Neural crest cell (in vitro differentiated cells): ENCODE measurements at places on chromosomes 16 and 17. TPM values are rescaled to one million over a fixed set of nuclear protein-coding genes. Genes with fewer than 3 reads are reported as not detected.
A peak's percentile ranks its signal among the peaks of the same experiment; 100 is the strongest.

The ST6GALNAC2 gene
- total RNA-seq = 4.5 and 5.1 TPM in 2 replicates

The RAB34 gene
- 83.5 and 87.4 TPM in 2 replicates for total RNA-seq

The ITGAX gene
- total RNA-seq = not detected in 2 replicates

The CHTF18 gene
- 156 and 169 TPM in 2 replicates for total RNA-seq

The KRTAP17-1 gene
- total RNA-seq = not detected in 2 replicates

The CHST4 gene
- total RNA-seq = not detected in 2 replicates

The CLDN6 gene
- 0.47 and 0.55 TPM in 2 replicates for total RNA-seq

The TNFSF12 gene
- total RNA-seq = 4.1 and 5.4 TPM in 2 replicates

The RND2 gene
- total RNA-seq = 15.3 and 17.8 TPM in 2 replicates

The CTRL gene
- 2.5 and 3.0 TPM in 2 replicates for total RNA-seq

The ARSG gene
- 5.0 and 6.2 TPM in 2 replicates for total RNA-seq

The KREMEN2 gene
- 1.0 TPM in 2 replicates for total RNA-seq

The MFAP4 gene
- 0.26 and 0.43 TPM in 2 replicates for total RNA-seq

The TP53TG3 gene
- total RNA-seq = not detected in 2 replicates

DNA sequence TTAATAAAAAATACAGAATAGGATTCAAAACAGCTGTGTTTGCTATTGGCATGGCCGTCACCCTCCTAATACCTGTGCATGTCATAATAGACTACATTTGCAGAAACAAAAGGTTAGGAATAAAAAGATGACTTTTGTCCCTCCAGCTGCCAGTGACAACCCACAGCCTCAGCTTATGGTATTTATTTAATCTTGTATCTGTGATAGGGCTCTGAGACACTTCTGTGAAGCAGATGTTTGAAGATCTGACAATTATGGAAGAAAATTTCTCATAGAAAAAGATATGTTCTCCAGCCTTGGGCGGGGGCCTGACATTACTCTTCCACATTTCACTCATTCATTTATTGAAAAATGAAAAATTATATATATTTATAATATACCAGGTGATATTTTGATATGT is 62.2 kb downstream of the PITPNC1 start:
- DNase-seq = no peak

DNA sequence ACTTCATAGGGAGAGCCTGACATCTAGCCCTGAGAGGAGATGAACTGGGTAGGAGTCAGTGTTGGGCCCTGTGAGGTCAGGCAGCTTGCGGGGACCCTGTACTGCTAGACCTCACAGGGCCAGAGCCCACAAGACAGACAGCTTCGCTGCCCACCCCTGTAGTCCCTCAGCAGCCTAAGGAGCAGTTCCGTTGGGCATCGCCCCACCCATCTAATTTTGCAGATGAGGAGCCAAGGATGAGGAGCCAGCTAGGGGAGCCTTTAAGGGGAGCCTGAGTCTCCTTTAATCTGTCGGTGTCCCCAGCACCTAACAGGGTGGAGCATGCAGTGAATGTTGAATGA is 755 bp upstream of the TUFM start:
- no peak for DNase-seq

GRCh38 chr16:24753437-24753836 is 24.0 kb downstream of the TNRC6A start:
- no peak for DNase-seq

DNA sequence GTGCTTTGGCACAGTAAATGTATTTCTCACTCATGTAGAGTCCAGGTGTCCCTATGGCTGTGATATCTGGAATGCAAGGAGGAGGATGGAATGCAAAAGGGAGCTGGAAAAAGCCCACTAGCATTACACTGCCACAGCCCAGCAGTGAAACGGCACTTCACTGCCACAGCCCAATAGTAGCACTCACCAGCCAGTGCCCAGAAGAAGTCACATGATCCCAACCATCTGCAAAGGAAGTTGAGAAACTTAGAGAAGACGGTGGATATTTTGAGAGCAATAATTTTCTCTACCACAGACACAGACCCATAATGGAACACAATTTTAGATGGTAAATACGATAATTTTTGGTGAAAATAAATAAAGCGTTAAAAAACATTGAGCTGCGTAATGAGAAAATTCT is 51.8 kb downstream of the C16orf82 start:
- no peak for DNase-seq

DNA sequence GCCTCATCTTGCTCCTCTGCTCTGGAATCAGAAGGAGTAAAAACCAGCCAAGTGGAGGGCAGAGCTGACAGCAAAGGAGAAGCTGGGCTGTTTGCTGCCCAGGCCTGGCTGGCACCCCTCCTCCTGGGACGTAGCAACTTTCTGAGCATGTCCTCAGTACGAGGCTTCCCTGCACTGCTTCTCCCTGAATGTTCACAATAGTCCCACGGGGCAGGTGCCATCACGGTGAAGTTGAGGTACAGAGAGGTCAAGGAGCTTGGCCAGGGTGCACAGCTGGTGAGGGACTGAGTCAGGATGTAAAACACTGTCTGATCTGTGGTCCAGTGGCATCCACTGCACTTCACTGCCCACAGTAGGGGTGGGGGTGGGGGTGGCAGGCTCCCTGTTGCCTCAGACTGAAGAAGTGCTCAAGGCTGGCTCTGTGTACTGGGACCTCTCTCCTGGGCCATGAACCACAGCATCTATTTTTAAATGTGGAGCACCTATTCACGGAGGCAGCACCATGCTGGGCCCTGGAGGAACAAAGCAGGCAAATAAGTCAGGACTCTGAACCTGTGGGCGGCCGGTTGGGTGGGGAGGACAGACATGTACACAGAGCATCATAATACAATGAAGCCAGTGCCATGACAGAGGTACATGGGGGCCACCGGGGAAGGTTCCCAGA is 369.5 kb downstream of the SEC14L1 start:
- no peak for DNase-seq

- DNase-seq = no peak
These were observed 434.5 kb downstream of the SHISA9 start for GRCh38 chr16:13335879-13336278.

GRCh38 chr16:22240023-22240710 is 34.1 kb downstream of the EEF2K start:
- no peak for DNase-seq

- DNase-seq = no peak
These were observed 27.9 kb upstream of the C16orf95 start for GRCh38 chr16:87344931-87345631.

- DNase-seq = no peak
These were observed 971 bp downstream of the MINK1 start for GRCh38 chr17:4833941-4834680.

DNA sequence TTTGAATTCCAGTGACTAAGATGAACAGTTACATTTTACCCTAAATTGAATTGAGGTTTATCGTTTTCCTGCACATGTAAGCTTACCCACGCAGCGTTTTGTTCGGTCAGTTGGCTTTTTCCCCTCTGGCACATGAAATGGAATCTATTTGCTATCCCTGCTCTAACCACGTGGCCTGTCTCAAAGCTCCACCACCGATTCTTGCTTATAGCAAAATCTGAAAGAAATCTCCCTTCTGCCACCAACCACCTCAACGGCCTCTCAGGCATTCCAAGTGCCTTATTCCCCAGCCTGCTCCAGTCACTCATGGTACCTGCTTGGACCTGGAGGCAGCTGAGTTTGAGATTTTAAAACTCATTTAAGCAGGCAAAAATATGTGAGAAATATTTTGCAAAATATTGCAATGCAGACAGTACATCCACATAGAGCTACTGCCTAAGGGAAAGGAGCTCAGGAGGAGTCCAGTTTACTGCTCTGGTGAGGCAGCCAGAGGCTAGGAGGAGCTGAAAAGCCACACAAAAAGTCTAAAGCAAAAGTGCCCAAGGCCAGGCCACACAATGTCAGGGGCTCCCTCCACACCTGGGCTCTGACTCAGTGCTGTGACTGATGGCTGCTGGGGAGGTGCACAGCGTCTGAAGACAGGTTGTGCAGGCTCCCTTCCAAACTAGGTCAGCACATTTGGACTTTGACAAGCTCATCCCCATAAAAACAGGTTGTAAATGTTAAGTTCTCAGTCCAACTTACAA is 26.4 kb downstream of the ARHGAP17 start:
- no peak for DNase-seq

DNA sequence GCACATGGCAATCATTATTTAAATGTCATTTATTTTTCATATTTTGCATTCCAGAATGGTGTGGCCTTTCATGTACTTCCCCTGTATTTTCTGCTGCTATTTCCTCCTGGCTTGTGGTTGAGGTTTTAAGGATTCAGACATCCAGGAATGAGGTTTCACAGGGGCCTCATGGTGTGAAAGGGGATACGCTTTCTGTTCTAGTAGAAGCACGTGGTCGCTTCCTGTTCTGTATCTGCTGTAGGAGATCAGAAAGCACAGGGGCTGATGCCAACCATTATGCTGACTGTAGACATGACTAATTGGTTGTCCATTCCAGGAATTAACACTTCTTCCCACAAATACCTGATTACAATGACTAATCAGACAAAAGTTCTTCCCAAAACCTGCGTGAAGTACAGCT is 405.9 kb downstream of the SHISA9 start:
- no peak for DNase-seq

DNA sequence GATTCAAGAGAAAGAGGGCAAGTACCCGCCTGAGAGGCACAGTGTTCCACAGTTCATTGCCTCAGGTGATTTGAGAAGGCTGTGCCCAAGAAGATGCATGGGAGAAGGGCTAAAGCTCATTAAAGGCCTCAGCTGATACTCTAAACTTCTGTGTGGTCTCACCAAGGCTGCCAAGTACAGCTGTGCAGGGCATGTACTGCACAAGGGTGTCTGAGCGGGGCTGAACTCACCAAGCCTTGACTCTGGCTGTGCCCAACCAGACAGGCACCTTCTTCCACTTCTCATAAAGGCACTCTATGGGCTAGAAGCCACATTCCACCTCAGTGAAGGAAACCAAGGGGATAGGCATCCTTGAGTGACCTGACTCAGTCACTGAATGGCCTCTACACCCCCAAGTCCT is 12.7 kb downstream of the LRRC75A start:
- DNase-seq = no peak

- no peak for DNase-seq
These were observed 6.7 kb upstream of the LPO start for GRCh38 chr17:58231641-58232040.

DNA sequence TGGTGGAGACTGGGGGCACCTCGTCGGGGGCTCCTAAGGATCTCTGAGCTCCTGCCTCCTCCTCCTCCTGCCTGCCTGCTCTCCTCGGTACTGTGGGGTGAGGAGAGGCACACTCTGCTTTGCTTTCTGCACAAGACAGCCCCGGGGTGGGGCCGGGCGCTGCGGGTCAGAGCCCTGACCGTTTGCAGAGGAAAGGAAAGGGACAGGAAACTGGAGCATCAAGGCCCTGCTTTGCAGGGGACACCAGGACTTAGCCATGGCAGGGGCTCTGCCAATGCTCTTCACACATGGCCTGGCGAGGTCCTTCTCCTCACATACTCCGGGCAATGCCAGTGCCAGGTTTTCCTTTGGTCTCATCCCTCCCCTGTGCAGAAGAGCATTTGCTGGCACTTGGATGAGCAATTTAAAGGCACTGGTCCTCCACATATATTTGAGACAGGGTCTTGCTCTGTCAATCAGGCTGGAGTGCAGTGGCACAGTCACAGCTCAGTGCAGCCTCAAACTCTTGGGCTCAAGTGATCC is 23.8 kb upstream of the DOC2B start:
- no peak for DNase-seq

DNA sequence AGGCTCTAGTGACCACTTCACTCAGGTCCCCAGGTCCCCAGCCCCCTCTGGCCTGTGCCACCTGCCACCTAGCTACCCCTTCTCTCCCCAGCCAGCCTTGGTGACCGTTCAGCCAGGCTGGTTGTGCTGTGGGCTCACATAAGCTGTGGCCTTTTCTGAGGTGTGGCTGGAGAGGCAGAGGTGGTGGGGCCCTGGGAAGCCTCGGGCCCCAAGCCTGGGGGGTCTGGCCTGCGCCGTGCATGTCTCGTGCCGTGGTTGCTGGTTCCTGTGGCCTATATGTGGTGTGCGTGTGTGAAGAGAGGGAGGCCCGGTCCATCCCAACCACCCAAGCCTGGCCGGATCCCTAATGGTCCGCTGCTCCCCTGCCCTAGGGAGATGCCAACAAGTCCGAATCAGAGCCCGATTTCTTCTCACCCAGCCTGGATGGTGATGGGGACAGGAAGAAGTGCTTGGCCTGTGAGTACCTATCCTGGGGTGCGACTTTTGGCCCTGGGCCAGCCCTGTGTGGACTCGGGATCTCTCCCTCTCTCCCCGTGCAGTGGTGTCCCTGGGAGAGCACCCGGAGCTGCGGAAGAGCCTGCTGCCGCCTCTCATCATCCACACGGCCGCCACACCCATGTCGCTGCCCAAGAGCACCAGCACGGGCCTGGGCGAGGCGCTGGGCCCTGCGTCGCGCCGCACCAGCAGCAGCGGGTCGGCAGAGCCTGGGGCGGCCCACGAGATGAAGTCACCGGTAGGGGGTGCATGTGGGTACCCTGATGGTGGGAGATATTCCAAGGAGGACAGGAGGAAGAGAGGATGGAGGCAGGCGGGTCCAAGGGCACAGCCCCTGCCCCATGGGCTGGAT is 35.9 kb downstream of the CACNA1G start:
- peak; percentile 40 for DNase-seq

DNA sequence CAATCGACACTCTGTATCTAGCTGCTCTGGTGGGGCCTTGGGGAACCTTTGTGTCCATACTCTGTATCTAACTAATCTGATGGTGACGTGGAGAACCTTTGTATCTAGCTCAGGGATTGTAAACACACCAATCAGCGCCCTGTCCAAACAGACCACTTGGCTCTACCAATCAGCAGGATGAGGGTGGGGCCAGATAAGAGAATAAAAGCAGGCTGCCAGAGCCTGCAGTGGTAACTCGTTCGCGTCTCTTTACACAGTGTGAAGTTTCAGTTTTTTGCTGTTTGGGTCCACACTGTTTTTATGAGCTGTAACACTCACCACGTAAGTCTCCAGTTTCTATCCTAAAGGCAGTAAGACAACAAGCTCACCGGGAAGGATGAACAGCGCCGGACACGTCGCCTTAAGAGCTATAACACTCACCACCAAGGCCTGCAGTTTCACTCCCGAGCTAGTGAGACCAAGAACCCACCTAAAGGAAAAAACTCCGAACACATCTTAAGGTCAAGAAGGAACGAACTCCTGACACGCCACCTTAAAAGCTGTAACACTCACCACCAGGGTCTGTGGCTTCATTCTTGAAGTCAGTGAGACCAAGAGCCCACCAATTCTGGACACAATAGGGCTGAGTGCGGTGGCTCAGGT is 64.6 kb downstream of the KPNA2 start:
- no peak for DNase-seq

- no peak for DNase-seq
These were observed 103.0 kb downstream of the RAB11FIP4 start for GRCh38 chr17:31494259-31495021.

DNA sequence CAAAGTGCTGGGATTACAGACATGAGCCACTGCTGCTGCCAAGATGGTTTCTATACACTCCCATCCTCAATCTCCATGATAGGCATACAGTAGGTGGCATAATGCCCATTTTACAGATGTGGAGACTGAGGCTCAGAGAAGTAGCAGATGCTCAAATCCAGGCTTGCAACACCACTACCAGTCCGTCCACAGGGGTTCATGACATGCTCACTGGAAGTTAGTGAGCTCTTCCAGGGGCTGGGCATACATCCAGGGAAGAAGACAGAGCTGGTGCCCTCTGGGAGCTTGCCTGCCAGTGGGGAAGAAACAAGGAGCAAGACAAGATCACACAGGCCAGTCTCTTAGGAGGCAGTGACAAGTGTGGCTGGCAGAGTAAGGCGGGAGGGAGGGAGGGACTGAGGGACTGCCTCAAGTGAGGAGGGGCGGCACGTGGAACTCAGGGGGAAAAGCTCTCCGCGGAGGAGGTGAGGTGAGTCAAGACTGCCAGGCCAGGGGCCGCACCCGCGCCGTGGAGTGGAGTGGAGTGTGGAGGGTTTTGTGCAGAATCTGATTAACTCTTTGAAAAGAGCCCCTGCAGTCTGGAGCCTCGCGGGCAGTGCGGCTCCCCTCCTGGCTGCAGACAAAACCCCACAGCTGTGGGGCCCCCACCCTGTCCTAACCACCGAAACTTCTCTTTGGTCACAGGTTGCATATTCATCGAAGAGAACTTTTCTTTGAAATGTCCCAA is 27.9 kb downstream of the SREBF1 start:
- DNase-seq = no peak
